GM23248 (cell line): ENCODE measurements at places on chromosomes 6 and 20. TPM values are rescaled to one million over a fixed set of nuclear protein-coding genes. Genes with fewer than 3 reads are reported as not detected.

DNA sequence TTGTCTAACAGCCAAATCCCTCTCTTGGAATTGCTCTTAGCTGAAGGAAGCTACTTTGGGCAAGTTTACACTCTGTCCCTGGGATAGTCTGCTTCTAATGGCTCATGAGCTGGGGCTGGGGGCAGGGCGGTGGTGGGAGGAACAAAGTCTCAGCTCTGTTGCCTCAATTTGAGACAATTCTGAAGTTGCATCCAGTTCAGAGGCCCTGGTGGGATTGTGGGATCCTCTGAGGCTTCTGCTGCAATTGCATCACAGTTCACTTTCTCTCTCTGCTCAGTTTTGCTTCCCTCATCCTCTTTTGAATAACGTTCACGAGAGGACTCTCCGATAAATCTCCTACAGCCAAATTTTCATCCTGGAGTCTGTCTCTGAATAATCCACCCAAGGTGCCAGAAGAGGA, 440.6 kb upstream of the SLC35B3 start:
- no peak overlapping the region for H3K4me3 ChIP-seq
- no peaks in the 10 kb centered on the region for H3K27me3 ChIP-seq
- H3K27ac ChIP-seq = no peak overlapping the region
- no peaks in the 10 kb centered on the region for H3K36me3 ChIP-seq
- no peak for DNase-seq

GRCh38 chr6:99575544-99576227, 7.2 kb upstream of the CCNC start:
- no peaks in the 10 kb centered on the region for H3K36me3 ChIP-seq
- no peak for DNase-seq
- no peak overlapping the region for H3K27ac ChIP-seq
- no peaks in the 10 kb centered on the region for H3K27me3 ChIP-seq
- no peaks in the 10 kb centered on the region for H3K4me1 ChIP-seq

GRCh38 chr20:33000802-33001466, 3.3 kb downstream of the SUN5 start:
- no peaks in the 10 kb centered on the region for H3K36me3 ChIP-seq
- H3K4me3 ChIP-seq = no peak overlapping the region
- no peaks in the 10 kb centered on the region; the same call in 1 of the 2 replicates for H3K27me3 ChIP-seq
- DNase-seq = no peak

- DNase-seq = no peak
- H3K27ac ChIP-seq = no peak overlapping the region
- H3K4me1 ChIP-seq = no peaks in the 10 kb centered on the region
- H3K4me3 ChIP-seq = no peak overlapping the region
- H3K27me3 ChIP-seq = peaks cover 18% of the 10 kb centered on the region
Measured at GRCh38 chr6:137522198-137522798, 28.1 kb upstream of the OLIG3 start.

The HEY2 gene
- polyA plus RNA-seq = 0.13 TPM in 1 of 2 replicates, not detected in the other

GRCh38 chr6:156826290-156826955, 49.2 kb downstream of the ARID1B start:
- no peaks in the 10 kb centered on the region for H3K27me3 ChIP-seq
- H3K4me1 ChIP-seq = peaks cover 34% of the 10 kb centered on the region
- H3K4me3 ChIP-seq = no peak overlapping the region
- no peak for DNase-seq

DNA sequence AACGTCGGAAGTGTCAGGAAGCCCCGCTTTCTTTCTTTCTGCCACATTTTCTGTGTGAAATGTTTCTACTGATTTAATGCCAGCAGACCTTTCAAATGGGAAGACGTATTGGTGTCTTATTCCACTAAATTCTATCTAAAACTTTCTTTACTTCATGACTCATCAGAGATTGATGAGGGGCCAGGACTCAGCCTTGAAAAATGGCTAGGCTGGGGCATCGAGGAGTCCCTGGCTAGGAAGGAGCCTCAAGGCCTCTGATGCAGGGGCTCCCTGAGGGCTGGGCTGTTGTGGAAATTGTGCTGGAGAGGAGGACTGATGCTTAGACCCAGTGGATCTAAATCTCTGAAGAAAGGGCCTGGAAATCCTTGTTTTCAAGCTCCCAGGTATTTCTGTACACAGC, 192.8 kb upstream of the PDE10A start:
- no peak overlapping the region for H3K4me3 ChIP-seq
- no peaks in the 10 kb centered on the region for H3K4me1 ChIP-seq
- H3K27ac ChIP-seq = no peak overlapping the region
- peaks cover 47% of the 10 kb centered on the region for H3K27me3 ChIP-seq

DNA sequence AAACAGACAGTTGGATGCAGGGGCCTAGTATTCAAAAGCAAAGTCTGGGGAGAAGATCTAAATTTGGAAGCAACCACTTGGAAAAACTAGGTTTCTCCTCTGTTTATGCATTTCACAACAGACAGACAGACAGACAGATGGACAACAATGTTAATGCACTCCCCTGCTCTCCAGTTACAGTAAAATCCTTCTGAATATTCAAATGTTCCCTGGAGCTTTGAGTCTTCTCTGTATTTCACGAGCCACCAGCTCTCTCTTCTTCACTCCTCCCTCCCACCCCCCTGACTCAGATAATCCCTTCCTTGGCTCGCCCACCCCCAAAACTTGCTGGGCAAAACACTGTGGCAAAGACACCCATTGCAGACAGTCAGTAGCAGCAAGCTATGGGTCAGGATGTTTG, 129.3 kb upstream of the TOP1 start:
- no peak overlapping the region for H3K4me3 ChIP-seq
- no peaks in the 10 kb centered on the region; the same call in 1 of the 2 replicates for H3K27me3 ChIP-seq
- no peak for DNase-seq
- no peaks in the 10 kb centered on the region for H3K4me1 ChIP-seq

DNA sequence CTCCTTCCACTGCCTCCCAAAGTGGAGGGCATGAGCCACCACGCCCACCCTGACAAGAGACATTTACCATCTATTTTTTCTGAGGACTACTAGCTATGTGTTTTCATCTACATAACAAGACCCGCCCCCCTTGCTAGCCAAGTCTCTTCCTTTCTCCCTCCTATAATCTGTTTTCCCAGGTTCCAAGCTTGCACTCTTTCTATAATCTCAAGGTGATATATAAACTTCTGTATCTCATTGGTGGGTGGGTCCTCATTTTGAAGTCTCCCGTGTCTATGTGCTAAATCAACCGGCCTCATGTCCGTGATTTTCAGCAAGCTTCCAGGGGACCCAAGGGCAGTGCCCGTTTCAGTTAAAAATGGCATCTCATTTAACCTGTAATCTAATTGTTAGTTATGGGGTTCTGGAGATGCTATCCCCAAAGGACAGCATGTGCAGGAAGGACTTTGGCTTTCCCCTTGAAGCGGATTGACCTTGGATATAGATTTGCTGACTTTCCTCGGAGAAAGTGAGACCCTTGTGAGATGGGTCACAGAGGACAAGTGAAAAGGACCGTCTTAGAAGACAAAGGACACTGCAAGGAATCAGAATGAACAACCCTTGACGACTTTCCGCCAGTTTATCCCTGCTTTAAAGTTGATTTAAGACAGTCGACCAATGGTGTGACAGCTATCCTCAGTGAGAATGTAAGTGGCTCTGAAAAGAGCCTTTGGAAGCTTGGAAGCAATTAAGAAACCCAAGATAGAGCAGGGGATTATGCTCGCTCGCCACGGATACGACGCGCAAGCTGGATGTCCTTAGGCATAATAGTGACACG, 22.4 kb downstream of the OR2B2 start:
- H3K4me3 ChIP-seq = peak overlapping the region; percentile 70
- no peaks in the 10 kb centered on the region for H3K4me1 ChIP-seq
- DNase-seq = no peak
- peak overlapping the region; percentile 40 for H3K27ac ChIP-seq

GRCh38 chr6:116629563-116629981, 13.3 kb downstream of the RSPH4A start:
- H3K36me3 ChIP-seq = 0 out of 2 replicates have a peak, but pooled peaks cover 5% of the 10 kb centered on the region
- no peaks in the 10 kb centered on the region for H3K4me1 ChIP-seq
- H3K4me3 ChIP-seq = no peak overlapping the region
- H3K27me3 ChIP-seq = no peaks in the 10 kb centered on the region

DNA sequence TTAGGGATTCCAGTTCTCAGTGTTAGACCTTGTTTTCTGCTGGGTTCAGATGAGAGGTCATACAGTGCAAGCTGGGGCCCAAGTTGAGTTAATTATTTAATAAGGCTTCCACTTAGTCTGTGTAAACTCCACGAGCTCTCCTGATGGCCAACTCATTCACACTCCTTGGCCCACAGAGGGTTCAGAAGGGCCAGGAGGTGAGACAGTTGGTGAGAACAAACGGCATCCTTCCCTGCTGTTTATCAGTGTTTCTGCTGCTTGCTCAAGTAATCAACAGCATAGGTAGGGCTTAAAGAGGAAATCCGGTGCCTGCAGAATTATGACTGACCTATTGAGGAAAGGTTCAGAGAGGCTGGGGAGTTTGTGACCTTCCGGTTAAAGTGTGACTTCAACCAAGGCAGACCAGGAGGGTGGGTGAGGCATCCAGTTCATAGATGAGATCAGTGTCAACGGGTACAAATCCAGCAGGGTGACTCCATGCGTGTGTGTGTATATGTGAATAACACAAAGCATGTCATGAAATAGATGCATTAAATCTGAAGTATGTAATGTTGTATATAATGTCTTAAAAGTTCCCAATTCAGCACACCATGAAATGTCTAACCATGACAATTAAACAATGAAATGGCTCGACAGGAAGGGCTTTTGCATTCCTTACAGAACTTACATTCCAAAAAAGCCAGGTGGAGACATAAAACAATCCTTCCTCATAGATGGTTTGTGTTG, 37.4 kb upstream of the BCAS1 start:
- H3K27ac ChIP-seq = no peak overlapping the region
- DNase-seq = no peak
- no peak overlapping the region for H3K4me3 ChIP-seq
- 0 out of 2 replicates have a peak, but pooled peaks cover 7% of the 10 kb centered on the region for H3K4me1 ChIP-seq

GRCh38 chr6:55953335-55953734, 77.9 kb upstream of the BMP5 start:
- peaks cover 11% of the 10 kb centered on the region; the same call in 1 of the 2 replicates for H3K4me1 ChIP-seq
- H3K36me3 ChIP-seq = no peaks in the 10 kb centered on the region
- H3K4me3 ChIP-seq = peak overlapping the region; percentile 68
- H3K27me3 ChIP-seq = no peaks in the 10 kb centered on the region
- DNase-seq = peak; percentile 71

- H3K27me3 ChIP-seq = no peaks in the 10 kb centered on the region
- H3K4me1 ChIP-seq = peaks cover 19% of the 10 kb centered on the region
- DNase-seq = peak; percentile 81
- no peaks in the 10 kb centered on the region for H3K36me3 ChIP-seq
Measured at GRCh38 chr6:154399097-154399496, 42.5 kb upstream of the IPCEF1 start.

GRCh38 chr6:142901611-142902010, 43.4 kb downstream of the HIVEP2 start:
- H3K36me3 ChIP-seq = 0 out of 2 replicates have a peak, but pooled peaks cover 5% of the 10 kb centered on the region
- H3K4me3 ChIP-seq = no peak overlapping the region
- DNase-seq = no peak
- H3K27me3 ChIP-seq = no peaks in the 10 kb centered on the region
- H3K27ac ChIP-seq = peak overlapping the region; percentile 95

GRCh38 chr6:63802606-63803206, 167.1 kb downstream of the PHF3 start:
- H3K36me3 ChIP-seq = no peaks in the 10 kb centered on the region
- no peaks in the 10 kb centered on the region for H3K27me3 ChIP-seq
- no peak overlapping the region for H3K27ac ChIP-seq
- peak; percentile 60 for DNase-seq
- peaks cover 40% of the 10 kb centered on the region for H3K4me1 ChIP-seq

- no peaks in the 10 kb centered on the region for H3K27me3 ChIP-seq
- peak; percentile 71 for DNase-seq
- H3K4me3 ChIP-seq = peak within 1 kb of the TSS; percentile 84
- H3K27ac ChIP-seq = no peak within 1 kb of the TSS
- no peaks in the 10 kb centered on the region for H3K36me3 ChIP-seq
- peaks cover 28% of the 10 kb centered on the region for H3K4me1 ChIP-seq
Measured at GRCh38 chr6:35213824-35214756, at the start of gene SCUBE3. Gene SCUBE3, plus strand, starts transcription at chr6:35213956. Its CDS starts 463 bp downstream, at chr6:35214419.

DNA sequence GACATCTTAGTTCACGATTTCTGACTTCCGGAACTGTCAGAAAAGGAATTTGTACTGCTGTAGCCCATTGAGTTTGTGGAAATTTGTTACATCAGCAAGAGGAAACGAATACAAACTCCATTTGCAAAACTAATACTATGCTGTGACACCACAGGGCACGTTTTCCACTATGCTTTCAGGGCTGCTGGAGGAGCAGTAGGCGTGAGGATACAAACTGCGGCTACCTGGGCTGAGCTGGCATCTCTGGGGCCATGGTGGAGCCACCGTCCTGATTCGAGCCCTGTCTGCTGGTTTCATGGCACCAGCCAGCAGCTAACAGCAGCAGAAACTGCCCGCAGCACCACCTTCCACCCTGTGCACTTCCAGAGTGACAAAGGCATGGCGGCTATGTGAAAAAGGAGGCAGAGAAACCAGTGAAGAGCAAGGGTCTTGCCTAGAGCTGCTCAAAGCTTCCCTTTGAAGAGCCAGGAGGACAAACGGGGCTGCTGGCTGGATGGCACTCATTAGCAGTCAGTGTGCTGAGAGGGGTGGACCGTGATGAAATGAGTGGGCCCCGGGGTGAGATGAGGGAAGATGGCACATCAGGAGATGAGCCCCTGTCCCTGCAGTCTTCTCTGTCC, 58.9 kb upstream of the STX16 start:
- DNase-seq = no peak
- no peaks in the 10 kb centered on the region for H3K36me3 ChIP-seq
- H3K27me3 ChIP-seq = no peaks in the 10 kb centered on the region
- H3K4me1 ChIP-seq = peaks cover 6% of the 10 kb centered on the region; the same call in 1 of the 2 replicates
- H3K27ac ChIP-seq = no peak overlapping the region

DNA sequence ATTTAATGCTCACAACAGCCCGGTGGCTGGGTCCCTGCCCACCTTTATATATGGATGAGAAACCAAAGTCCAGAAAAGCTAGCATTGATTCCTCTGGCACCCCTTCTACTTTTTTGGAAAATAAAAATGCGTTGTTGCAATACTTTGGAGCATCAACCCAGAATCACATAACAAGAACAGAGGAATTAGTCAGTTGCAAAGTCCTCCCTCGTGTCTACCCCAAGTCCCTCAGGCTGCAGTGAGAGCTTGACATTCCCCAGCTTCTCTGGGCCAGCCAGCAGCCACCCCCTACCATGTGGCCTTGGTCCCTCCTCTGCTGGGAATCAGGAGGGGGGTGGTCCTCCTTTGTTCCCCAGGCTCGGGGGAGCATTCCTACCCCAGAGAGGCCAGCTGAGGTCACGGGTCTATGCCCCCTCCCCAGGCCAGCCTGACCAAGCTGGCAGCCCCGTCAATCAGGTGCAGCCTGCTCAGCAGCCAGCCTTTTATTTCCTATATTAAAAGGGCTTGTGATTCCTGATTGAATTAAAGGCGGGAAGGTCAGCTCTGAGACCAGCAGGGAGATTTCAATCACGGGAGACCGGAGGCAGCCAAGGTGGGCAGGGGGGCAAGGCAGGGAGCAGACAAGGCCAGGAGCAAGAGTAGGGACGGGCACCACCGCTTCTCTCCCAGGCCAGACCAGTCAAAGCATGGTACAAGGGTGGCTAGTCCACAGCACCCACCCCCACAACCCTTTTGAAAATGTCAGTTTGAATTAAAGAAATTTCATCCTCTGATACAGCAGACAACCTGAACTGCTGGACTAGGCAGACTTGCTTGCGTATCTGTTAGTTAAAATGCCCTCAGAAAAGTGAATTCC, 158.9 kb downstream of the MRPL14 start:
- no peak overlapping the region for H3K27ac ChIP-seq
- no peak for DNase-seq
- peaks cover 22% of the 10 kb centered on the region for H3K4me1 ChIP-seq
- no peak overlapping the region for H3K4me3 ChIP-seq

The VIP gene
- polyA plus RNA-seq = 0.20 TPM in 1 of 2 replicates, not detected in the other

GRCh38 chr6:166526937-166527336, 59.5 kb downstream of the RAMACL start:
- no peak for DNase-seq
- peaks cover 14% of the 10 kb centered on the region; the same call in 1 of the 2 replicates for H3K36me3 ChIP-seq
- no peak overlapping the region for H3K27ac ChIP-seq
- H3K4me1 ChIP-seq = no peaks in the 10 kb centered on the region

The IMPG1 gene
- not detected in 2 replicates for polyA plus RNA-seq
